NCI-H1048 (cell line): ENCODE measurements at places on chromosomes 16 and 17.

DNA sequence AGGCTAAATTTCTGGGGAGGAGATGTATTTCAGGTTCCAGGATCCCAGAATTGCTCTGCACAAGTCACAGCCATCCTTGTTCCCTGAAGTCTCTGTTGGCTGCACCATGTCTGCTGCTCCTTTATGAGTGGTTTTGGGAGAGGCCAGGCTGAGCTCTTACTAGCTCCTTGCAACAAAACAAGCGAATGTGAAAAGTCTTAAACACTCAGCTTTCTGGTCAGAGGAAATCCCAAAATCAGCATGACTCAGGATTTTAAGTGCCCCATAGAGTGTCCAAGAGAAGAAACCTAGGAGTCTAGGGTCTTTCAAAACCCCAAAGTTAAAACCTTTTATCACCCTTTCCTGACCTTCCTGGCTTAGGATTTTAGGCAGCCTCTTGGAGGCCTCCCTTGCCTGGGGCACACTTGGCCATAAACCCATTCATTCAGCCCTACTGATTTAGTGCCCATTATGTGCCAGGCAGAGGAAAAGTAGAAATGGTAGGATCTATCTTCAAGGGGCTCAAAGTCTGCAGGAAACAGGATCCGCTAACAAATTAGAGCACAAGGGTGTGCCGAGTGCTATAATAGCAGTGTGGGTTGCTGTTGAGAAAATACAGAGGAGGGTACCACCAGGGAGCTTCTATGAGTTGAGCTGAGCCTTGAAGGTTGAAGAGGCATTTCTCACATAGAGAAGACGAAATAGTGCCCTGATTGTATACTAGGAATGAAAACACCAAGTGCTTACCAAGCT, 36.9 kb downstream of the SOST start:
- DNase-seq, result no peak

GRCh38 chr17:33106525-33107165, 115.0 kb downstream of the SPACA3 start:
- no peak for DNase-seq

DNA sequence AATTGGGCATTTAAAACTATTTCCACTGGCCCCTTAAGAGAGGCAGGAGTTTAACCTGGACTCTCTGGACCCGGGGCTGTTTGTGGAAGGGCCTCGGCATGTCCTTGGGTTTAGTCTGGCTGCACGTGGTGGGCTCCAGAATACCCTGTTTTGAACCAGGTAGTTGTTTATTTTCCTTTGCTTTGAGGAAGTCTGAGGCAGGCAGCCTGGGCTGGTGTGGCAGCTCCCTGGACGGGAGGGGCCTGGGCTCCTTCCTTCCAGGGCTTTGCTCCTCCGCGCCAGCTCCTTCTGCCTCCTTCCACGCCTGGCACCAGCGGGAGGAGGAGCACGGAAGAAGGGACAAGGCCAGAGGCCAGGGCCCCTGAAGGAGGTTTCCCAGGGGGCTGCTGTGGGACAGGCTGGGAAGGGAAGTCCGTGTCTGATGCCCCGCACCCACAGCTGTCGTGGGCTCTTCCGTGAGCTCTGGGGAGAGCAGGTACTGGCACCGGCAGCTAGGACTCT, 15.5 kb downstream of the BANP start:
- DNase-seq, result no peak

GRCh38 chr17:27494192-27495091, 38.2 kb downstream of the KSR1 start:
- DNase-seq, result no peak

DNA sequence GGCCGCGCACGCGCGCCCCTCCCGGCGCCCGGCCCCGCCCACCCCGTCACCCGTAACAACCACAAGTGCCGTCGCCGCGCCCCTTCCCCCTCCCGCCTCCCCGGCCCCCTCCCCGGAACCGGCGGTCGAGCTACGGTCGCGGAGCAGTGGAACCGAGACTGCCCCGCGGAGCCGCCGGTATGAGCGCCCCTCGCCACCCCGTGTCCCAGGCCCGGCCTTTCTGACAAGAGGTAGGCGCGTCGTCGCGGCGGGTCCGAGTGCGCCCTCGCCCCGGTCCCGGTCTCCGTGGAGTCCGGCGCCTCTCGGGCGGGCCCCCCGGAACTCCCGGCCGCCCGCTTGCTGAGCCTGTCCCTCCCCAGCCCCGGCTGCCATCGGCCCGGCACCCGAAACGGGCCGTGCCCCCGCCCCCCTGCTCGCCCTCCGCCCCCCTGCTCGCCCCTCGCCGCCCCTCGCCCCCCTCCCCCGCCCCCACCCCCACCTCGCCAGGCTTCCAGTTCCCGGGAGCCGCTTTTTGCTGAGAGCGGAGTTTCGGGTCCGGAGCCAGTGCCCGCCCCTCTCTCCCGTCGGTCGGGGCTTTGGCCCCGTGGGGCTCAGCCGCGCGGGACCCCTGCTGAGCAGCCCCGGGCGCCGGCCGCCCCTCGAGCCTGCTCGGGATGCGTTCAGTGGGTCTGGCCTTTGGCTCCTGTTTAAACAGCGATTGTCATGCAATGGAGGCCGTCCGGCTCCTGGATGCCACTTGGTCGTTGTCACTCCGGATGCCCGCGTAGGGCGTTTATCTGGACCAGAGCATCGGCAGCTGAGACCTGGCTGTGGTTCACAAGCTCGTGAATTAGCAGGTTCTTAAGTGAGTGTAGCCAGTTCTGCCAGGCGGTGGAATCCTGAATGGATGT, at the start of gene SEC14L1:
Gene SEC14L1 (plus strand): TSS at position 92 of the 890 bp plus-strand sequence. CDS start 2,628 bp downstream, outside the sequence.
- DNase-seq, result no peak

- DNase-seq, result no peak
Observed at GRCh38 chr17:57902117-57902799, 52.4 kb upstream of the MRPS23 start.

GRCh38 chr17:28144019-28144418, 101.5 kb downstream of the NLK start:
- no peak for DNase-seq

DNA sequence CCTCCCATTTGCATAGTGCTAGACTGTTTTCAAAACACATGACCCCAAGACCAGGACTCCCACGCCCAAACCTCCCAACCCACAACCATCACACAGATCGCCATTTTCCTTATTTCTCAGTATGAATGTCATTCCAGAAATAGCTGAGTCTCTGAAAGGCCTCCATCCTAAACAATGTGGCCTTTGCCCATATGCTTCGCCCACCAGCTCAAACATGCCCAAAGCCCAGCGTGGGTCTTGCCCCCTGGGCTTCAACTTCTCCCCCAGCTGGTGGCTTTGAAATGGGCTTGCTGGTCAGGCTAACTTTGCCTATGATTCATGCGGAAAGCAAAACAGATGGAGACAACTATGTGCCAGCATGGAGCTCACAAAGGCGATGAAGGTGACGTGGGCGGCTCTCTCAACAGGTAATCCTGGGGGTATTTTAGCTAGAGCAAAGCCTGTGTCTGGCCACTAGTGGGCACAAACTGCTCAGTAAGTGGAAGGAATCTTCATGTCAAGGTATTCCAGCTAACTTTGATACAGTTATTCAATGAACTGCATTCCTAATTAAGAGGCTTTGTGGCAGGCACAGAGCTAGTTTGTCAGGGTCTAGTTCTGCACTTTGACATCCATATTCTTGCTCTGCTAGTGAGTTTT, 17.1 kb downstream of the PMP22 start:
- no peak for DNase-seq

GRCh38 chr17:51764387-51764971, 394.0 kb downstream of the CA10 start:
- no peak for DNase-seq

GRCh38 chr16:3646348-3646920, 8.1 kb upstream of the DNASE1 start:
- no peak for DNase-seq

GRCh38 chr16:27720731-27721530, 171.0 kb downstream of the KATNIP start:
- DNase-seq, result no peak

GRCh38 chr16:65745201-65745708, 621.2 kb upstream of the CDH5 start:
- DNase-seq, result no peak

GRCh38 chr17:14460516-14461226, 159.8 kb downstream of the HS3ST3B1 start:
- DNase-seq, result no peak

- DNase-seq, result no peak
Observed at GRCh38 chr16:13630374-13630773, 289.6 kb upstream of the ERCC4 start.

DNA sequence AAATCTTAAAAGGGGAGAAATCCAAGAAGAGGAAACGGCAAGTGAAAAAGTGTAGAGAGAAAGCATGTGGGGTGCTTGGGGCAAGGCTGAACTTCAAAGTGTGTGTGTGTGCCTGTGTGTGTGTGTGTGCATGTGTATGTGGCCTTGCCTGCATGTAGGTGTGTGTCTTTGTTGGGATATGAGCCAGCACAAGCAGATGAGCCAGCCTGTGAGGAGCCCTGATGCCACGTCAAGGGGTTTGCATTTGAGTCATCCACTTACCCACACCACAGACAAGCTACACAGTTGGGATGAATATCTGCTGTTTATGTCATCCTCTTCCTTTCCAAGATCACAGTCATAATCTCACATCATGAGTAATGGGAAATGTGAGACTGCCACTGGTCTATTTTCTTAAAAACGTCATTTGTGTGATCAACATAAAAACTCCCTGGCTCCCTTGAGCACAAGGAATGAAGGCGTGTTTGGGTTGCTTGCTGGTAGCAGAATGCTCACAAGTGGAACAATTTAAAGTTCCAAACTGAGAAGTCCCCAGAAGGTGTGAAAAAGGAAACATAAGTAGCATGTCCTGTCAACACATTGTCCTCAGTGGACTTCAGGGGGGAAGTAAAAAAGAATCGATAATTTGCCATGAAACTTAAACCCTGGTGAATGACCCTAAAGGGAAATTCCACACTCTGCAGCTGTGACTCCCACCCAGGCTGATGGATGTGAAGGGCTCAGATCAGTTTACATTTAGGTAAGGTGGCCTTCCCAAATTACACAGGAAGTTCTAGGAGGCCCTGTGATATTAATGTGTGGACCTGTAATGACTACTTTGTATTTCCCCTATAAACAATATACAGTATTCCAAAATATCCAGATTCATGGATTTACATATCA, 14.7 kb downstream of the KCTD19 start:
- no peak for DNase-seq

GRCh38 chr17:75762513-75763268, 2.3 kb downstream of the GALK1 start:
- DNase-seq, result no peak

DNA sequence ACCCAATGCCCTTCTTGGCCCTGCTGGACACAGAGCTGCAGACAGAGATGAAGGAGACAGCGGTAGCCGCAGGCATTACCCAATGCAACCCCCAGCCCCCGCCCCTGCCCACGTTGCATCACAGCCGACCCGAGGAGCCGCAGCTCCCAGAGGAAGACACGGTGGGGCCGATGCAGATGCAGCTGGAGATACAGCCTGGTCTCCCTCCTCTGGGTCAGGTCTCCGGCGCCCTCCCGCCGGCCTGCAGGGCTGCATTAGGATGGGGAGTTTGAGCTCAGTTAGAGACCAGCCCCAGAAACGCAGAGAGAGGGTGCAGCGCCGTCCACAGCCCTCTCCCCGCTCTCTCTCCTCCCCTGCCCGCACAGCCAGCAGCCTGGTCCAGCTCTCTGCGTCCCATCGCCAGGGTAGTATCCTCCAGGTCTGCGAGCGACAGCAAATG, 19.4 kb upstream of the UBE2I start:
- no peak for DNase-seq

- no peak for DNase-seq
Observed at GRCh38 chr17:40284085-40284713, 3.5 kb upstream of the CDC6 start.

- no peak for DNase-seq
Observed at GRCh38 chr17:61799812-61800484, 63.4 kb downstream of the BRIP1 start.

GRCh38 chr16:64416216-64417005, 705.5 kb downstream of the CDH11 start:
- no peak for DNase-seq

DNA sequence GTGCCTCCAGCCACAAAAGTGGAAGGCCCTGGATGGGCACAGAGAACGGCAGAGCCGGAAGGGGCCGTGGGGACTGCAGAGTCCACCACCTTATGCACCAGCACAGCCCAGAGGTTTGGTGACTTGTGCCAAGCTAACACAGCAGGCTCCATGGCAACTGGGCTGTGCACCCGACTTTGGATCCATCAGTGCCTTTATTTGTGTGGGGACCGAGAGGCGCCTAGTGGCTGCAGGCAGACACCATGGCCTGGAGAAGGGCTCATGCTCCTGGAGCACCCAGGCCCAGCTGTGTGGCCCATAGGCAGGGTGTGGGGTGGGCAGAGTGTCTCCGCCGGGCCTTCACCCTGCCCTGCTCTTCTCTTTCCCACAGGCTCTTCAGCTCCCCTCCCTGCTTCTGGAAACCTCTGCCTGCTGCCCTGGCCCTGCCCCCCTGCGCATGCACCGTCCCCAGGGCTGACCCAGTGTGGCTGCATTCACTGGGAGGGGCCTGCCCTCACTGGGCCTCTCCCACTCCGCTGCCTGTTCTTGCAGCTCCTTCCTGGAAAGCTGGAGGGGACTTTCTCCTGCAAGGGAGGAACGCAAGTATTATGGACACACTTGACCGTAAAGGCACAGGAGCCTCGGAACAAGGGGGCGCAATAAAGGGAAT, 10.1 kb downstream of the C16orf90 start:
- no peak for DNase-seq

DNA sequence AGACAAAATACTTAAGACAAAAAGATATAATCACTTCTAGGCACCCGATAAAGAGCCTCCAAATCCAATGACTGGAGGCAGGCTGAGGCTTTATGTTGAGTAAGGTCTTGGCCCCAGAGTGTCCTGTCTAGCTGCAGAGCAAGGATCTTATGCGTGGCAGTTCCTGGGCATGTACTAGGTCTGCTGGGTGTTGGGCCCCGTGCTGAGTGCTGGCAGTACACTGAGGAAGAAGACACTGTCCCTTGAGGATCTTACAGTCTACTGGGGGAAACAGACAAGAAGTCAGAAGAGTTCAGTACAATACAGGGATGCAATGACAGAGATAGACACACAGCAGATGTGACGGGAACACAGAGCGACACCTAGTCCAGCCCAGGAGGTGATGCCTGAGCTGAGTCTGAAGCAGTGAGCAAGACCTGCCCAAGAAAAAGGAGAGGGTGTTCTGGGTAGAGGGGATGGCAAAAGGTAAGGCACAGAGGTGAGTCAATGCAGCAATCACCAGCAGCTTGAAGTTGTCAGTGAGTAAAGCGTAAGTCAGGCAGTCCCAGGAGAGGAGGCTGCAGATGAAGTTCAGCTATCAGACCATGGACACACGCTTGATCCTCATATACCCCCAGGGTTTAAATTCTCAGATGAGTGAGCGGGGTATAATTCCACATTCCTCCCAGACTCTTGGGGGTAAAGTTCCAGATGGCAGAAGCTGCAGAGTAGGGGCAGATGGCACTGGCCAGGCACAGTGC, 18.1 kb downstream of the MAP3K14 start:
- no peak for DNase-seq

GRCh38 chr17:44584443-44584842, 27.2 kb downstream of the FZD2 start:
- DNase-seq, result no peak
